ENCODE measurements at places on chromosomes 5 and 9.

- DNase-seq: no peak
Observed at GRCh38 chr9:17068671-17069070, 66.2 kb upstream of the CNTLN start.

DNA sequence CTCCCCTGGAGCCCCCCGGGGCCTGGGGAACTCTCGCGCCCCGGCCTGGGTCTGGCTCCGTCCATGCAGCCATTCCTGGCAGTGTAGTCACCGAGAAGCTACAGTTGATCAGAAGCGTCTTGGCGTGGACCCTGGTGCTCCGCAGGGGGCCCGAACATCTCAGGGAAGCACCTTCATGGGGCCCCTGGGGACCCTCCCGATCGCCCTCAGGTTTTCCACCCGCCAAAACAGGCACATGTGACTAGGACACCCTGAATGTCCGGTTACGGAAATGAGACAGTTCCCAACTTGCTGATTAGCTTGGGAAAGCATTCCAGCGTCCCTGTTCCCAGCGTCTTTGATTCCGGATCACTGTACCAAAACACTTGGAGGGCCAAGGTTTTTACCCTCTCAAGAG lies 472 bp downstream of the FBXO4 start:
- DNase-seq: peak; percentile 9

GRCh38 chr5:76406673-76407072 lies 3.6 kb downstream of the IQGAP2 start:
- no peak for DNase-seq

DNA sequence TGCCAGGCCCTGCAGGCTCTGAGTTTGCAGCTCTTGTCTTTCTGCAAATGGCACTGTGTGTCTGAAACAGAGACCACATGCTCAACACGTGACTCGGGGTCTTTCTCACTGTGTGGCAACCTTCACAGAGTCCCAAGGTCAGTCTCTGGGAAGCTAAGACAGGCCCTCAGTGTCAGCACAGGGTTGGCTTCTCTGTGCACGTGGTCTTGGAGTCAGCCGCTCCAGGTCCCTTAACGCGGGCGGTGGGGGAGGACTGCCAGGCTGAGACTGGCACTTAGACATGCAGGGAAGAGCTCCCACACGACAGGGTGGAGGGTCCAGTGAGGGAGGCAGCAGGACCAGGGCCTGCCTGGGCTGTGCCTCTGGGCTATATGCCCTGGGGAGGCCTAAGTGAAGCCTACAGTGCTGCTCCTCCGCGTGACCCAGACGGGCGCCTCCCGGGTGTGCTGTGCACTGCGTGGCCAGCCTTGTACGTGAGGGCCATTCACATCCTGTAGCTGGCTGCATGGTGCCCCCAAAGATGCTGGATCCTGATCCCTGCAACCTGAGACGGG lies 76.8 kb downstream of the ADAMTS2 start:
- no peak for DNase-seq

- no peak for DNase-seq
Observed at GRCh38 chr9:37198831-37199230, 78.5 kb downstream of the ZCCHC7 start.

GRCh38 chr5:132725745-132726144 lies 11.6 kb downstream of the KIF3A start:
- DNase-seq: no peak

DNA sequence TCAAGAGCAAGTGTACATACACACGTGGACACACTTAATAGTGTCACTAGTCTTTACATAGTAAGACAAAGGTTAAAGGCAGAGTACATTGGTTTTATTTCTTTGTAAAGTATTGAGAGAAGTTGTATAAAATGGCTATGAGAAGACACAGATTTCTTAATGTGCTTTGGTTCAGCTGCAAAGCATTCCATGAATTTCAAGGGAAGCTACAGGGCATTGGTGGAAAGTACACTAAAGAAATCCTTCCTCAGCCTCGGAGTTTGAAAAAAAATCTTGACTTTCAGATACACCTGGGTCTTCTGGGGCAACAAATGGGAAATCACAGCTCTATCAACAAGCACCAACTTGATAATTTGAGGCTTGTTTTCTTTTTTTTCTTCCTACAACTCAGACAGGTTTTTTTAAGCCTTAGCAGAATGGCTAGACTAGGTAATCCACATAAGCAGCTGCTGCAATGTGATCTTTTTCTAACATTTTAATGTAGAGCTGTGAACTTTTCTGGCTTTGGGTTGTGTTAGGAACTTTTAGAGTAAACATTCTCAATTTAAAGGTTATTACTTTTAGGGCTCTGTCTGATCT lies 140.4 kb upstream of the FST start:
- DNase-seq: no peak

- no peak for DNase-seq
Observed at GRCh38 chr9:70262366-70262765, 3.6 kb downstream of the SMC5 start.

DNA sequence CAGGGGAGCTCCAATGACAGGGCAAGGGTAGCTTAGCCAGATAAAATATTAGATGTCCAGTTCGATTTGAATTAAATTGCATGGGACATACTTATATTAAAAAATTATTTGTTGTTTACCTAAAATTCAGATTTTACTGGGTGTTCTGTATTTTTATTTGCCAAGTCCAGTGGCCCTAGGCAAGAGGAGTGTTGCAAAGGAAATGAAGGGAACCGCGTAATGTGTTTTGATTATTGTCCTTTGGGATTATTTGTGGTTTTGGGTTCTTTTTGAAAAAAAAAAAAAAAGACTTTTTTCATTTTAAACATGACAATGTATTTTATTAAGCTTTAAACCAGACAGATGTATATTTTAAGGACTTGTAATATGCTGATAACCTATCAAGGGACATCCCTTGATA lies 179.3 kb downstream of the C9orf152 start:
- DNase-seq: no peak

- no peak for DNase-seq
Observed at GRCh38 chr5:174462129-174462528, 262.3 kb upstream of the MSX2 start.

DNA sequence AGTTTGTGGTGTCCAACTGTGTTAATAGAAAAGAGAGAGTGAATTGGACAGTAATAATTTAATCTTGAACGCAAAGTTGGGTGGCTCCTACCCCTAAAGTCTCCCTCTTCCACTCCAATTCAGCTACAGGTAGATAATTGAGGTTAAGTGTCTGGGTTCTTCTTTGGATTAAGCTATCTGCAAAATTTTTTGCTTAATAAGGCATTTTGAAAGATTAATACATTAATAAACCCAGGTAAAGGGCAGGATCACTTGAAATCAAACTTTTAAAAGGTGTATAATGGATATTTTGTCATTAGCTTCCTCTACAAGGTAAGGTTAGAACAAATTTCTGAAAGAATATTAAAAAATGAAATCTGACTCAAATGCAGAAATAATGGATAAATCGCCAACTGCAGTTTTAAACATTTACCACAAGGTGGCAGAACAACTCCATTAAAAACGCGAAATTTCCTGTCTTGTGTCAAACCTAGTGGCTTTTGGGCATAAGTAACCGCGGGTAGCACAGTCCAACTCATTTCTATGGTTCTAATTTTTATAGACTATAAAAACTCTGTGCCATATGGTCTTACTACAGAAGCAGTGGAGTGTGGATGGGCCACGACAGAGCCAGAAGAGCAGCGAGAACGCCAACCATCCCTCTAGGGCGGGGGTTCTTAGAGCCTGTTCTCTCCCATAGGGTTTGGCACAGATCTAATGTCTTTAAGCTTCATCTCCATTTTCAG lies 276.5 kb downstream of the ARHGEF28 start:
- DNase-seq: peak; percentile 32

DNA sequence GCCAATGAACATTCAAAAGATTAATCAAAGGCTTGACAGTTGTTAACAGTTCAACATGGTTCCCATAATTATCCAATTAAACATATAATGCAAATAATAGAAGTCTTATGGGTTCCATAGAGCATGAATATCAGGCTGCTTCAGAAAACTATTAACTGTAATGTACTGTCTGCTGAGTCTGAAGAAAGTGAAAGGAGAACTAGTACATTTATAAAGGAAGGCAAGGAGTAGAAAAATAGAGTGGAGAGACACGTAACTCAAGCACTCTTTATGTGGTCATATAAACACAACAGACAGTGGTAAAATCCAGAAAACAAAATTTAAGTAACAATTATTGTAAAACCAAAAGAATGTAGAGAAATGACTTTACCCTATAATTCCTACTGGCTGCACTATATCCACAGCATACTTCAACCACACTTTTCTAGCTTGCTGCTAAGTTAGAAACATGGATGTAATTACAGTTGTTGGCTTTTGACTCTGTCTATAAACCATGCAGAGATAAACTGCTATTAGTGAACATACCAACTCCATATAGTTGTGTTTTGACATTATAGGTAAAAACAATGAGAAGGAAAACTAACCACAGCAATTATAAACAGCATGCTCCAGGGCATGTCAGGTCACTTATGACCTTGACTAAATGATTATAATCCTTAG lies 32.7 kb downstream of the NFIB start:
- no peak for DNase-seq

DNA sequence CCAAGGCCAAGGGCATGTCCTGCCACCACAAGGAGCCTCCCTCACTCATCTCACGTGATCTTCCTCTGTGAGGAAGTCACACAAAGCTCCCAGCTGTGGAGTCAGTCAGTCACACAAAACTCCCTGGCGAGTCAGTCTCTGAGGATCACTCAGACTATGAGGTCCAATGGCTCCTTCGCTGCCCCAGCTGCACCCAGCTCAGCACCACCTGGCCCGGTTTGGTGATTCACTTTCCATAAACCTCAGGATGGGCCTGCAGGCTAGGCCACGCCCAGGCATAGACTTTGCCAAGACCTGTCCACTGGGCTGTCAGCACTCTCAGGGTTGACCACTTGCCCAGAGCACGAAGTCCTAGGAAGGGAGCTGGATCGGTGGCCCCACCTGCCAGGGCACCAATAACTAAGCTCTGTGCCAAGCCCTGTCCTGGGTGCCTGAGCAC lies 233.8 kb downstream of the HSPA4 start:
- no peak for DNase-seq

- DNase-seq: no peak
Observed at GRCh38 chr5:34914671-34915138, 599 bp downstream of the RAD1 start.

GRCh38 chr5:141737535-141737934 lies 55.5 kb upstream of the ARAP3 start:
- no peak for DNase-seq

- peak; percentile 24 for DNase-seq
Observed at GRCh38 chr5:90434116-90434714, 24.7 kb upstream of the CETN3 start.

- DNase-seq: no peak
Observed at GRCh38 chr5:1498623-1499416, 24.9 kb downstream of the LPCAT1 start.

DNA sequence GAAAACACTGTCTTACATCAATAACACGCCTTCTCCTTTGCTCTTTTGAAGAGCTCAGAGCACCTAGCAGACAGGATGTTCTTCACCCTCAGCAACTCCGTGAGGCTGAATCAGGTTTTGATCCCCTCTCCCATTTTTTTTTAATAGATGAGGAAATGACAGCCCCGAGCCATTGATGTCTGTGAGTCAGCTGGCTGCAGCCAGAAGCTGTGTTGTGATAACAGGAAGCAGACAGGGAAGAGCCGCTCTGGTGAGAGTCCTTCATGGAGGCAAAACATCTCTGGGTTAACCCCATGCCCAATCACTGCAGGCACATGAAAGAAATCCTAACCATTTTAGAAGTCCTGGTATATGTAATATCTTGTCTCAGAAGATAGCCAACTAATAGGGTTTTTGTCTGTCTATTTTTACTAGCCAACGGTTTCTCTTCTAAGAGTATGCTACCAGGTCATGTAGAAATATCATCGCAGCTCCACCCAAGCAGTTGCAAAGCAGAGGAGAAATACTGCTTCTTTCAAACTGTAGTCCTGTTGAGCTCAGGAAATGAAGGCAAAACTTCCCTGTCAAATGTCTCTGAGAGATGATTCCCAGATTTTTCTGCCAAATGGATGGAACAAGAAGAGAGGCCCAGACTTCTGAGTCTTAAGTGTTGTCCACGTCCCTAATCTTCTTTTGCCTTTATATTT lies 568.9 kb downstream of the CCDC171 start:
- DNase-seq: no peak

GRCh38 chr5:131634666-131634995 lies 398 bp downstream of the RAPGEF6 start:
- peak; percentile 59 for DNase-seq

GRCh38 chr5:112349371-112349770 lies 69.7 kb downstream of the EPB41L4A start:
- no peak for DNase-seq

DNA sequence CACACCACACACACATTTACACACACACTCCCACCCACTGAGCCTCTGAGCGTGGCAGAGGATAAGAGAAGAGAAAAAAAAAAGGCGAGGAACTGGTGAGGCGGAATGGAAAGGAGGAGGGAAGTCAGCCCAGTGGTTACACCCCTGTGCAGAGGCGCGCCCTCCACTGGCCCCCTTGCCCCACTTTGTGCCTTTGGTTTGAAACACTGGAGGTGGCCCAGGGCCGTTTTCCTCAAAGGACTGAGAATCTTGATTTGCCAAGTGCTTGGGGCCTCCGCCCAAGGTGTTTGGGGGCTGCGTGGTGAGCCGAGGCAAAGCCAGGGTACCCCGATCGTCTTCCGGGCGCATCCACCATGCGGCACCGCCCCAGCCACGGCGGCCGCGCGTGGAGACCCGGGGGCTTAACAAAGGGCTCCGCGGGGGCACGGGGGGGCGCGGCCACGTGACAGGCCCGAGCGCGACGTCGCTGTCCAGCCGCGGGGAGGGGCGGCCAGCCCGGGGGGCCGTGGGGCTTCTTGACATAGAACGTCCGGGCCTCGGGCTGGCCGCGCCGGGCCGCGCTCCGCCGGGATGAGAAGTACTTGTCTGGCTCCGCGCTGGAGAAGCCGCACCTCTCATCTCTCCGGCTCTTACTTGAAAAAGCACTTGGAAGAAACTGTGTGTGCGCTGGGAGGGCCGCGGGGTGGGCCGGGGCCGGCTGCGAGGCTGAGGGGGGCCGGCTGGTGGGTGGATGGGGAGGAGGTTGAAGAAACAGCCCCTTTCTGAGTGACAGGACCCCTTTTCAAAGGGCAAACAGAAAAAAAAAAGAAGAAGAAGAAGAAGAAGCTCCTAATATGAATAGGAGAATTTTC lies 21.0 kb downstream of the NR2F1 start:
- no peak for DNase-seq

DNA sequence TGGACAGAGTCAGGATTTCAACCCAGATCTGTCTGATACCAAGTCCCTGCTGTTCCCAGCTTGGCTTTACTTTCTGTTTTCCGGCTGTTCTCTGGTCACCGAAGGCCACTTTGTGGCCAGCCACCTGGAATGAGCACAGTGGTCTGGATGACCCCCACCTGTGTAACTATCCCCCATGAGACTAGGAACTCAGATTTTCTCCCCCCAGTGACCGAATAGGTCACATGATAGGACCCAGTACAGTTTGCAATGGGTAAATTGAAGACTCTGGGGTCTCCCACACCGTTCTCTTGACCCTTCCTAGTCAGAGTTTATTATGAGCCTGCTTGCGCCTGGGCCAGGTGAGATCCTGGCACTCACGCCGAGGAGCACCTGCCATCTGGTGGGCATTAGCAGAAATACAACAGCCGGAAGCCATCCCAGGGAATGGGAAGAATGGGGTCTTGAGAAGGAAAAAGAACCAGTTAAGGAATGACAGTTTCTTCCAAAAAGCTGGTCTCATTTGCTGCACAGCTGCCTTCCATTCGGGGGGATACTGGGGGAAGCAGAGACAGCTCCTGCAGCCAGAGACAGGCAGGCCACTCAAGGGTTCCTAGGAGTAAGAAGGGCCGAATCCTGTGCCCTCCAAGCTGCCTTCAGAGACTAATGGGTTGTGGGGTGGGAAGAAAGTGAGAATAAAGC lies 7.1 kb downstream of the PHYHD1 start:
- peak; percentile 52 for DNase-seq

Data from CD4-positive, alpha-beta T cell treated with Interleukin-6 at 100 ng/mL for 8 hours (primary cell).